ENCODE measurements at places on chromosomes 4 and X.

- no peak for DNase-seq
Observed at GRCh38 chr4:16670727-16671126, 227.7 kb downstream of the LDB2 start.

DNA sequence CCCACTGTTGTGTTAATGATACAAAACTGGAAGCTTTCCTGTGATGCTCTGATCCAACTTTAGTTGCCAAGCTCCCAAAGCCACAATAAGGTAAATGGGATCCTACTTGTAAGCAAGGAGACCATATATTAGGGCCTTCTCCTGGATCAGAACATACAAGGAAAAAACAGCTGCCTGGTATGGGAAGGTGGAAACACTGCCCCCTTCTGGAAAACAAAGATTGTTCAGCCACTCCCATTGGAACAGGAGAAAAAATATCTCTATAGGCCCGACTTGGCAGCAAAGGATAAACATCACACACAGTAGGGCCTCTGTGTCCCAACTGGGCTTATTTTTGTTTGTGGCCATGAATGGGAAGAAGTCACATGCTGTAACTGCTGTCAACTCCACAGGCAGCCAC lies 166.5 kb downstream of the TBX22 start:
- no peak for DNase-seq

- DNase-seq, result no peak
Observed at GRCh38 chrX:31376408-31377022, 304.7 kb upstream of the FTHL17 start.

GRCh38 chr4:40601641-40602040 lies 28.0 kb downstream of the RBM47 start:
- no peak for DNase-seq

- peak; percentile 77 for DNase-seq
Observed at GRCh38 chr4:177250056-177250696, 59.5 kb upstream of the NEIL3 start.

DNA sequence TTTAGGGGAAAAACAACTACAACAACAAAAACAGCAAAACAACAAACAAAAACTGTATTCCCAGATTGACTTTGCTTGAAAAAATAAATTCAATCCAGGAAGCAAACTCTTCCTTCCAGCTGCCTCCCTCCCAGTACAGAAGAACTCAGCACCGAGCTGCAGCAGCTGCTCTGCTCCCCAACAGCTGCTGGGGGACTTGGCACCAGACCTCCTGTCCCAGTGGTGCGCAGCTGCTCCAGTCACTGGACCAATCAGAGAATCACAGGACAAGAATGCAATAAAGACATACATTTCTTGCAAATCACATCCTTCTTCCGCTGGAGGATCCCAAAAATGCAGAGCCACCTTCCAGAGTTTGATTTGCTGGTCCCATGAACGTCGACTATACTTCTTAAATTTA lies 11.8 kb upstream of the FAM53A start:
- no peak for DNase-seq

- peak; percentile 30 for DNase-seq
Observed at GRCh38 chrX:101415180-101416145, 7.4 kb downstream of the HNRNPH2 start.
